G401 (cell line): ENCODE measurements at places on chromosomes 2 and 18. TPM values are rescaled to one million over a fixed set of nuclear protein-coding genes. Genes with fewer than 3 reads are reported as not detected.

The LBX2 gene
- not detected in 2 replicates for total RNA-seq

The LRP2 gene
- not detected in 2 replicates for total RNA-seq

The SIX2 gene
- total RNA-seq = not detected in 2 replicates

The ALPG gene
- total RNA-seq = 203 and 218 TPM in 2 replicates

The TMEM169 gene
- total RNA-seq = 0.12 and 0.37 TPM in 2 replicates

The MSH6 gene
- 71.4 and 156 TPM in 2 replicates for total RNA-seq

The ANKRD29 gene
- total RNA-seq = not detected in 2 replicates

The INPP4A gene
- total RNA-seq = 11.3 and 15.2 TPM in 2 replicates

The IGFBP5 gene
- 0.24 TPM in 1 of 2 replicates, not detected in the other for total RNA-seq

The PRSS56 gene
- total RNA-seq = not detected in 2 replicates

The POTEJ gene
- not detected in 2 replicates for total RNA-seq

The TMEM127 gene
- total RNA-seq = 6.9 and 8.1 TPM in 2 replicates

The IL36A gene
- not detected in 2 replicates for total RNA-seq

The ALPP gene
- total RNA-seq = 6.2 and 9.0 TPM in 2 replicates

The TSPYL6 gene
- total RNA-seq = not detected in 2 replicates

The GRHL1 gene
- total RNA-seq = 0.14 and 0.98 TPM in 2 replicates

The OBSL1 gene
- 106 and 117 TPM in 2 replicates for total RNA-seq

The KCNJ13 gene
- not detected in 2 replicates for total RNA-seq

The SPR gene
- total RNA-seq = 55.9 and 65.8 TPM in 2 replicates

The SNTG2 gene
- not detected in 2 replicates for total RNA-seq

The MCEE gene
- 4.3 and 17.9 TPM in 2 replicates for total RNA-seq

The TRIM54 gene
- total RNA-seq = not detected in 2 replicates

The KLHL29 gene
- total RNA-seq = not detected in 2 replicates
